ENCODE measurements at places on chromosomes 13 and 19.

DNA sequence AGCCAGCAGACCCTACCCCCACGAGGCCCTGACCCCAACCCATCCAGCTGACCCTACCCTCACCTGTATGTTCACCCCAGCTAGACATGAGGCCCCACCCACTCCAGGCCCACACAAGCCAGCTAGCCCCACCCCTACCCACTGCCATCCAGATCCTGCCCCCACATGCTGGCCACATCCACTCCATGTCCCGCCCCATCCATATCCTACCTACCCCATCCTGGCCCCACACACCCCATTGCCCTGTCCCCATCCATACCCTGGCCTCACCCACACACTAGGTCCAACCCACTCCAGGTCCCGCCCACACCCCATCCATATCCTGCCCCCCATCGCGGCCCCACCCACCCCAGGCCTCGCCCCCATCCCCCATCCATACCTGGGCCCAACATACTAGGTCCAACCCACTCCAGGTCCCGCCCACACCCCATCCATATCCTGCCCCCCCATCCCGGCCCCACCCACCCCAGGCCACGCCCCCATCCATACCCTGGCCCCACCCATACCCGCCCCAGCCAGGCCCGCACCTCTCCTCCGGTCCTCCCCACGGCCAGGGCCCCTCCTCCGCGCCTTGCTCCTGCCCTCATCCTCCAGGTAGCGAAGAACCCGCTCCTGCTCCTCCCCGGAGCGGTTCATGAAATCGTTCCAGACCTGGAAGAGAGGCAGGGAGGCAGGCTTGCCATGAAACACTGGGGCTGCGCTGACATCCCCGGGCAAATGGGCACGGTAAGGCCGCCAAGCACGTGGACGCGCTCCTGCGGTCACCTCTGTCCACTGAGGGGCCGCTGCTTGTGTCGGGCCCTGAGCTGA lies 7.2 kb downstream of the RNU6-9 start:
- DNase-seq = no peak

DNA sequence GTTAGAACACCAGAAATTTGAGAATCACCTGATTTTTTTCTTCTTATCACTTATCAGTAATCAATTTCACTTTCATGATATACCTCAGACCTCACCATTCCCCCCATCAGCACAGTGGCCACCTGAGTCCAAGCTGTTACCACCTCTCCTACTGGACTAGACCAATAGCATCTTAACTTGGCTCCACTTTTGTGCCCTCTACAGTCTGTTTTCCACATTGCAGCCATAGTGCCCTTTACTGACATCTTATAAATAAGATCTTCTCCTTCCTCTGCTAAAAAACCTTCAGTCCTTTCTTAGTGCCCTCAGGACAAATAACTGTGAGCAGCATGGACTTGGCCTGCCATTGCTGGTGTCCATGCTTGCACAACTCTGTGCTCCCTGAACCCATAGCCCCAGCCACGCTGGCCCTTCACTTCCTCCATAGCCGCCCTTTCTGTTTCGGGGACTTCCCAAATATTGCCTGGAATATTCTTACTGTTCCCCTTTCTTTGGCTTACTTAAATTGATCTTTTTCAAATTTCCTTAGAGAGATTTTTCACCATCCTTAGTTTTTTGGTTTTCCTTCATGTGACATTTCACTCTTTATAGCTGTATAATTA lies 380.8 kb downstream of the LMO7 start:
- peak; percentile 2 for DNase-seq

- no peak for DNase-seq
Measured at GRCh38 chr19:45897261-45897812, 5.1 kb downstream of the MYPOP start.

- no peak for DNase-seq
Measured at GRCh38 chr13:79457948-79458347, 23.0 kb upstream of the NDFIP2 start.

DNA sequence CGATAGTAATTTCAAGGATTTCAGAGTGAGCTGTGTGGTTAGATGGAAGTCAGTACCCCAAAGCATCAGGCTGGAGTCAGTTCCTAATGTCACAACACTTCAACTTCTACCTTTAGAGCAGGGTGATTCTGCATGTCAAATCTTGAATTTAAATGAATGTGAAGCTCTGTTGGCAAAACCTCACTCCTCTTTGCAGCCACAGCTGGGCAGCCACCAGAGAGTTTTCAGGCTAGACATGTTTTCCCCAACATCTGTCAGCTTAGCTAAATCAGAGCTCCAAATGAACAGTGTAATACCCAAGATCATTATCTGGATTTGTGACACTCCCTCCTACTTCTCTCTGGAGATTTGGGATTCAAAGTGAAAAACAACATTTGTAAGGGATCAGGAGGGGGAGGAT lies 33.7 kb upstream of the OLFM4 start:
- DNase-seq = no peak

DNA sequence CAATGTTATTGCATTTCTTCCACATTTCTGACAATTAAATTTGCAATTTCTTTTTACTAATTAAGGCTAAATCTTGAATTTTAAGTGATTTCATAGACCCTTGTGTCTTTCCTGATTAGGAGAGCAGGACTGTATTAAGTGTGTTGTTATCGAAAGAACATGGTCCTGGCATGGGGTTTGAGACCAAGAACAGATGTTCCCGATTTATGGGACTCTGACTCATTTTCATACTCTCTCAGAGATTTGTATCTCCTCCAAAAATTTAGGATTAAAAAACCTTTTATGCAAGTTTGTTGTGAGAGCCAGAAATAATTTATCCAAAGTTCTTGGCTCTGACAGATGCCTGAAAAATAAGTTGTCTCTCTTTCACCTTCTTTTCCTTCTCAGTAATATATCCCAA lies 589.3 kb upstream of the ARGLU1 start:
- no peak for DNase-seq

DNA sequence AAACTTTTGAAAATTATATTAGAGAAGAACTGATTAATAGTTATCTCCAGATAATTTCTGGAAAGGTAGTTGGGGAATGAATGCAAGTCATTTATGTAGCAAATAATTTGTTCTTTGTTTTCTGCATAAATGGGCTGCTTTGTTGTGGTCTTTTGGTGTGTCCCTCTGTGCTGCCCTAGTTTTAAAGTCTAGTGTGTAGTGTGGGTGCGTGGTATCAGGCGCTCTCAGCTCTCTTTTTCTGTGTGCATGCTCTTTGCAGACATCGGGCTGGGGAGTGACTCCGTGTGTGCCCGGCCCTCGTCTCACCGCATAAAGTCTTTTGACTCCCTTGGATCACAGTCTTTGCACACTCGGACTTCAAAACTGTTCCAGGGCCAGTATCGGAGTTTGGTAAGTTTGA lies 94.5 kb downstream of the ARHGEF7 start:
- no peak for DNase-seq

DNA sequence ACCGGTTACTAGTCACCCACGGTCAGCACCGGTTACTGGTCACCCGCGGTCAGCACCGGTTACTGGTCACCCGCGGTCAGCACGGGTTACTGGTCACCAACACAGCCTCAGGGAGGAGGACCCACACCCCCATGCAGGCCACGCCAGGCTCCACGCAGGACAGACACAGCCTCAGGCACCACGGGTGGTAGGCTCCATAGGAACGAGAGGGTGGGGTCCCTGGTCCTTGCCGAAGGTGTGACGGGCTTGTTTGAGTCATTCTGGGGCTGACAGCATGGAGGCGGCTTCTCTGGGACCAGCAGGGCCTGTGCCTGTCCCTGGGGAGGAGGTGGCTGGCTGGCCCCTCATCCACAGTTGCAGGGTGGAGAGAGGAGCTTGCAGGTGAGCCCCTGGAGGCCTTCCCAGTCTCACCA lies 122.8 kb upstream of the SOX1 start:
- DNase-seq = no peak

DNA sequence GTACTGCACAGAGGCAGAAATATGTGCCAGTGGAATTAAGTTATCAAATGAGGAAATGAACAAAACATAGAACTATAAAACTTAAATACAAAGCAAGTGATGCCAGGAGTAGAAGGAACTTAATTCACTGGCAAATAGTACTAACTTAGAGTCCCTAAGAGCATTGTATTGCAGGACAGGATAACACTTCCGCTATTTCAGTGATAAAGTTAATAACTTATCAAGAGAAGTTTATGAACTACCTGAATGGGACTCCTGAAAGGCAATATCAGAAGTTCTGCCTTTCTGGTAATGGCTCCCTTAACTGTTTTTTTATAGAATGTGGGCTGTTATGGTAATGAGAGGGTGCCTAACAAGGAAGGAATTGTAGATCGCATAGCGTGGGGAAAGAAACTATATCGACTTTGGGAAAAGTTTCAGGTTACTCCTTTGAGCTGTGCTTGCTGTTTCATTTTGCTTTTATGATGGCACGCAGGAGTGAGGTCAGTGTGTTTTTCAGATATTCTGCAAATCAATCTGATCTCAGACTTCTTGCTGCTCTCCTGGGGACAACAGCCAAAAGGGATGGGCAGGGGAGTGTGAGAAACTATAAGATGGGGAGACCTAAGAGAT lies 95.3 kb upstream of the MLNR start:
- DNase-seq = no peak

- DNase-seq = peak; percentile 27
Measured at GRCh38 chr19:10603873-10604459, 16.9 kb upstream of the AP1M2 start.

GRCh38 chr13:95814495-95814894 lies 137.6 kb downstream of the DNAJC3 start:
- DNase-seq = no peak

DNA sequence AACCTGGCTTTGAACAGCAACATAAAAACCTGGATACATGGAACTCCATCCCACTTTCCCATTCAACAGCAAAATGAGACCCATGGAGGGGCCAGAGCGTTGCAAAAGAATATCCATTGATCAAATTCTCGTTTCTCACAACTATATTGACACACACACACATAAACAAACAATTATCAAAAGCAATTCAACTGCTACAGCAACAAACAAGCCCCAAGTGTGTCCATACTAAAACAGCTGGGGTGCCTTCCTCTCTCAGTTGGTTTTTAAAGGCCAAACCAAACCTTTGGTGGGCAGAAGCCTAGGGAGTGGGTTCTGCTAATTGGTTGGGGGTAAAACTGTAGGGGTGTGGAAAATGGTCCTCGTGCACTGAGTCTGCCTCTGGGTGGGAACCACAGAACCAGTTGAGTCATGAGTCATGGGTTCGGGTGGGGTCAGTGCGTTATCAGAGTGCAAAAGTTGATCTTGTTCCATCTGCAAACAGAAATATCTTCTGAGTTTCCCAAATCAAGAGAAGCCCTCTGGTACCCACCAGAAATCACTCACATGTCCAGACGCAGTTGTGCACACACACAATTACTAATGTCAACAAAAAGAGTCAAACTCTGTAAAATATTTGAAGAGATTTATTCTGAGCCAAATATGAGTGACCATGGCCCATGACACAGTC lies 18.5 kb downstream of the GPR42 start:
- no peak for DNase-seq

DNA sequence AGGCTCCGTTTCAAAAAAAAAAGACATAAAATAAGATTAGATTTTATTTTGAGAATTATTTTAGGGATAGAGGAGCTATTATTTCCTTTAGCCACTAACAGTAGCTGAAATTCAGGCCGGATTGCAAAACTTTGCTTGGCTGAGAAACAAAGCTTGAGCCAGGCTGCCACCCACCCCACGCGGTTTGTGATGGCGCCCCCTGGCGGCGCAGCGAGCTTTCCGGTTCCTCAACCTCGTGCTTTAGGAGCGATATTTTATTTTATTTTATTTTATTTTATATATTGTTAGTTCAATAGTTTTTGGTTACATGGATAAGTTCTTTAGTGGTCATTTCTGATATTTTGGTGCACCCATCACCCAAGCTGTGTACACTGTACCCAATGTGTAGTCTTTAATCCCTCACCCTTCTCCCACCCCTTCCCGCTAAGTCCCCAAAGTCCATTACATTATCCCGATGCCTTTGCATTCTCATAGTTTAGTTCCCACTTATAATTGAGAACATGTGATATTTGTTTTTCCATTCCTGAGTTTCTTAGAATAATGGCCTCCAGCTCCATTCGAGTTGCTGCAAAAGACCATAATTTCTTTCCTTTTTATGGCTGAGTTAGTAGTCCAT lies 19.8 kb upstream of the CEACAM4 start:
- DNase-seq = peak; percentile 49

DNA sequence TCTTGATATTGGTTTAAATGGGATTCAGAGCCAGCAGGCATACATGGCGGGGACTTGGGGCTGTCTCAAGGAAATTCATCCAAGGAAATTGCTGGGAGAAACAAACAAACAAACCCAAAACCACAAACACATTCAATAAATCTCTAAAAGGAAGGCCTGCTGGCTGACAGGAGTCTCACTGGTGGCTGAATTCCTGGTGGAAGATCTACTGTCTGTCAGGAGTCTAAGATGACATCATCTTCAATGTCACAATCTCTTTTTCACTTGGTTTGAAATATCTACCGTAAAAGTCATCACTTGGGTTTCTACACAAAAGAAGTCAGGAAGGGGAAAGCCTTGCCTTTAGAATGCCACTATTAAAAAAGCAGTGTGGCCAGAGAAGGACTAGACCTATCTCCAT lies 87.9 kb downstream of the KLF5 start:
- DNase-seq = no peak

DNA sequence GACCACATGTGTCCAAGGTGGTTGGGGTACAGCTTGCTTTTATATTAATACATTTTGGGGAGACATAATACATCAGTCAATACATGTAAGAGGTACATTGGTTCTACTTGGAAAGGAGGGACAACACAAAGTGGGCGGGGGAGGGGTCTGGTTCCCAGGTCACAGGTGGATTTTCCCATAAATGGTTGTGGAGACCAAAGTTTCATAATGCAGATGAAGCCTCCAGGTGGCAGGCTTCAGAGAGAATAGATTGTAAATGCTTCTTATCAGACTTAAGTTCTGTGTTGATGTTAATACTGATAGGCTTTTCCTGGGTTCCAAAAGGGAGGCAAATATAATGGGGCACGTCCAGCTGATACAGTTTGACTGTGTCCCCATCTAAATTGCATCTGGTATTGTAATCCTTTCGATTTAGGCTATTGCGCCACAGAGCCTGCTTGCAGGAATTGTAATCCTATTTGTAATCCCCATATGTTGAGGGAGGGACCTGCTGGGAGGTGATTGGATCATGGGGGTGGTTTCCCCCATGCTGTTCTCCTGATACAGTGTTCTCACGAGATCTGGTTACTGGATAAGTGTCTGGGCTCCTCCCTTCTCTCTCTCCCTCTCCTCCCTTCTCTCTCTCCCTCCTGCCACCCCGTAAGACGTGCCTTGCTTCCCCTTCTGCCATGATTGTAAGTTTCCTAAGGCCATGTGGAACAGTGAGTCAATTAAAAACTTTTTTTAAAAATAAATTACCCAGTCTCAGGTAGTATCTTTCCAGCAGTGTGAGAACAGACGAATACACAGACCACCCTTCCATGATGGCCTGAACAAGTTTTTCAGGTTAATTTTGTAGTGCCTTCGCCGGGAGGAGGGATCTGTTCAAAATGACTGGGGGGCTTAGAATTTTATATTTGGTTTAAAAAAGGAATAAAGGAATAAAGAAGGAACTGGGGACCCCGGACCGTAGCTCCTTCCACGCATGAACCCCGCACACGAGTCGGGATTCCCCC lies 44.9 kb downstream of the ZNF823 start:
- no peak for DNase-seq

DNA sequence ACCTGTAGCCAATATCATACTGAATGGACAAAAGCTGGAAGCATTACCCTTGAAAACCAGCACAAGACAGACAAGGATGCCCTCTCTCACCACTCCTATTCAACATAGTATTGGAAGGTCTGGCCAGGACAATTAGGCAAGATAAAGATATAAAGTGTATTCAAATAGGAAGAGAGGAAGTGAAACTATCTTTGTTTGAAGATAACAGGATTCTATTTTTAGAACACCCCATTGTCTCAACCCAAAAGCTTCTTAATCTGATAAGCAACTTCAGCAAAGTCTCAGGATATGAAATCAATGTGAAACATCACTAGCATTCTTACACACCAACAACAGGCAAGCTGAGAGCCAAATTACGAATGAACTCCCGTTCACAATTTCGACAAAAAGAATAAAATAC lies 17.8 kb upstream of the CCNA1 start:
- DNase-seq = no peak

Data from activated naive CD8-positive, alpha-beta T cell treated with anti-CD3 and anti-CD28 coated beads for 36 hours (primary cell).